ENCODE measurements at places on chromosomes 5 and 9.
A peak's percentile ranks its signal among the peaks of the same experiment; 100 is the strongest.

DNA sequence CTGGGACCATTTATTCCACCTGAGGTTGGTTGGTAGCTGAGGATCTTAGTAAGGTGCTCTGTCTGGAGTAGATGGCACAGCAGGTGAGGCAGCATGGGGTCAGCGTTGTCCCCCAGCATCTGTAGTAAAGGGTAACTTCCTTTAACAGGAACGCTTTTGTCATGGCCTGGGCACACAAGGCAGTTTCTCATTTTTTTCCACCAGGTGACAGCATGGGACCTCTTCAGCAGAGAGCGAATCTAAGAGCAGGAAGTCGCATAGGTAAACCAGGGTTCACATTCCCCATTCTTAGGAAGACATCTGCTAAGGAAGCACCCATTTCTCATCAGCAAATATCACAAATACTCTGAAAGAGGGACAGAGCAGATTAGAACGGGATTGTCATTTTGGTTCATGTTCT lies 56.5 kb downstream of the GPR107 start:
- DNase-seq: no peak

DNA sequence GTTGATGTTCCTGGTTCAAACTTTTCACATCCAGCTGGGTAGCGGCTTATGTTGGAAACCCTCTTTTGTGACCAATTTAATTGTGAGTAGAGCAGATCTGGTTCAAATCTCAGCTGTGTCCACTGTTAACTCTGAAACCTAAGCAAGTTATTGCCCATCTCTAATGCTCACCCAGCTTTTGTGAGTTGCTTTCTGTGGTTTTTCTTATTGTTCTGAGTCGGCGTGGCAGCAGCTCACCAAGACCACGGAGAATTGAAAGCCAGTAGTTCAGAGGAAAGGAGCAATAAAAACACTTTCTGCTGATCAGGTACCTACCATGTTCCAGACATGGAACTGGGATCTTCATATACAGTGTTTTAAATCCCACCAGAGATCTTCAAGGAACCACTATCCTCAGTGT lies 114.4 kb downstream of the DOCK2 start:
- no peak for DNase-seq

DNA sequence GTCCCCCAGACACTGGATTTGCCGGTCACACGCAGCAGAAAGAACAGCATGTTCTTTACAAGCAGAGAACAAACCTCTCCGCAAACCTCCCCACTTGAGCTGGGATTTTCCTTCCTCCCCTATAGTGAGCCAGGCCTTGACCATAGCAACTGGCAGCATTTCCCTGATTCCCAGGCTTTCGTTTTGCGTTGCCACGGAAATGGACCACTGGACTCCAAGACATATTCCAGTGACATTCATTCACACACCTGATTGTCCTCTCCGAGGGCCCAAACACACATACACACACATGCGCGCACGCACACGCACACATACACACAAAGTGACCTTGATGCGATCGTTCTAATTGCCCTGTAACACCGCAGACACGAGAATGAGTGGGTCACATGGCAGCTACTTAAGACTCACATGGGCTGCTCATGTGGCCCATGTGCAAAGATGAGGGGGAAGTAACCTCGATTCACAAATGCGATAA lies 80.9 kb upstream of the CPEB4 start:
- no peak for DNase-seq

DNA sequence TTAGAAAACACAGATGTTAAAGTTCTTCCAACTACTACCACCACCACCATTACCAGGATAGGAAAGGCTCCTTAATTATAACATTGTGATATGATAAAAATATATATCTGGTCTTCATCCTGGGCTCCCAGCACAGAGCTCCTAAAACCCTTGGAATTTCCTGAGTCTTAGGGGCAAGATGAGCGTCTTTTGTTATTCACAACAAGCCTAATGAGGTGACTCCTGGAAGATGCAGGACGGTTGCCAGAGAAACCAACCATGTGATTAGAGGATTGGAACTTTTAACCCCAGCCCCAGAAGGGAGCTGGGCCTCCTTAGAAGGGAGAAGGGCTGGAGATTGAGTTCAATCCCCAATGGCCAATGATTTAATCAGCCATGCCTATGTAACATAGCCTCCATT lies 148.0 kb upstream of the ADRA1B start:
- no peak for DNase-seq

- no peak for DNase-seq
Measured at GRCh38 chr5:61784341-61784740, 452.3 kb downstream of the ZSWIM6 start.

DNA sequence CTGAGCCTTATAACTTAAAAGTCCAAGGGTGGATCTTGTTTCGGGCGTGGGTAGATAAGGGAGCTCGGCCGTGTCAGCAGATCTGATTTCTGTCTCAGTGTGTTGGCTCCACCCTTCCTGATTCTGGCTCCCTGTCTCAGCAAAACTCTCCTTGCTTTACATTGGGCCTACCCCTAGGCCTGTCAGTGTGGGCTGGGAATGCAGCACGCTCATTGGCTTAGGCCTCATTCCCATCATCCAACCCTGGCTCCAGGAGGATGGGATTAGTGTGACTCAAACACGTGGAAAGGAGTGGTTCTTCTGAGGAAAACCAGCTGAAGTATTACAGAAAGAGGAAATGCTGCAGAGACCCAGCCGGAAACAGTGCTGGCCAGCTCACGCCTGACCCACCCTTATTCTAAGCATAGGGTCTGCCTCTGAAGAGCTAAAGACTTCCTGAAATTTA lies 59.9 kb downstream of the ZFAND5 start:
- DNase-seq: no peak

GRCh38 chr5:132298298-132299212 lies 4.4 kb downstream of the SLC22A4 start:
- no peak for DNase-seq

DNA sequence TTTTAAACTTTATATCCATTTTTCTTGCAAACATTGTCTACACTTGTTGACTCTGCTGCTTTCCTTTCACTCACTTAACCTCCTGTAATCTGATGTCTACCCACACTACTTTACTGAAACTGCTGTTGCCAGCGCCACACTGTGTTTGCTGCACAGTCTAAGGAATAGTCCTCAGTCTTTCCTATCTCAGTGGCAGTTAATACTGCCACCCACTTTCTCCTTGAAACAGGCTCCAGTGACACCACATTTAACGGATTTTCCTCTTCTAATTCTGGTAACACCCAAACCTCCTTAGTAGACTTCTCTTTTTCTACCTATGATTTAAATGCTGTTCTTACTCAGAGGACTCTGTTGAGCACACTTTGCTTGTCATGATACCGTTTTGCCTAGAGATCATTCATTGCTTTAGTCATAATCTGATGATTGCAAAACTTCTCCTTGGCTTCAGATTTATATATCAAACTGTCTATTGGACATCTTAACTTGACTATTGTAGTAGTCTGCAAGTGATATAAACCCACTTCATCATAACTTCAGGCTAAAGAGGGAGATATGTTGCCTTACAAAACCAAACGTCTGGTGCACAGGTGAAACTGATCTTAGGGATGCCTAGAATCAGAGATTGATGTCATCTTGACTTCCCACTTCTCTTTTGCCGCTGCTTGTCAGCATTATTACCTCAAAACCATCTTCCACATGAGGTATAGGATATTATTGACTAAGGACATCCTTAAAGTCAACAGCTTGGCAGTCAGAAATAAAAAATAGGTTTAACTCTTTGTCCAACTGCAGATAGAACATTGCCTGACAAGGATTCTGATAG lies 94.1 kb downstream of the CDC42SE2 start:
- no peak for DNase-seq

GRCh38 chr5:154395407-154396106 lies 50.2 kb upstream of the SAP30L start:
- peak; percentile 18 for DNase-seq

GRCh38 chr5:77423022-77423750 lies 68.9 kb downstream of the WDR41 start:
- DNase-seq: no peak

GRCh38 chr5:142303565-142303964 lies 21.3 kb downstream of the SPRY4 start:
- DNase-seq: no peak

DNA sequence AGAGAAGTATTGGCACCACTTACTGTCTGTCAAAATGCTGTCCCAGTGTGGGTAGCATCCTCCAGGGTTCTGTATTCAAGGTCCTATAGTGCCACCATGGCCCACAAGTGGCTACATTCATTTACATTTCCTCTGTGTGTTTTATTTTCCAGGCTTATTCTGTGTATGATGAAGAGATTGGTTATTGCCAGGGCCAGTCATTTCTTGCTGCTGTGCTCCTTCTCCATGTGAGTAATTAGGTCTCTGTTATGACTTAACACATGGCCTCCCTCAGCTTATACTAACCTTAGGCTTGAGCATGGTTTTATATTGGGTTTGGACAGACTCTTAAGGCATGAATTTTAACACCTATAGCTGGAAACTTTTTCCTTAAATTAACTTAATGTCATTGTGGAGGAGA lies 36.7 kb downstream of the GPR21 start:
- no peak for DNase-seq

DNA sequence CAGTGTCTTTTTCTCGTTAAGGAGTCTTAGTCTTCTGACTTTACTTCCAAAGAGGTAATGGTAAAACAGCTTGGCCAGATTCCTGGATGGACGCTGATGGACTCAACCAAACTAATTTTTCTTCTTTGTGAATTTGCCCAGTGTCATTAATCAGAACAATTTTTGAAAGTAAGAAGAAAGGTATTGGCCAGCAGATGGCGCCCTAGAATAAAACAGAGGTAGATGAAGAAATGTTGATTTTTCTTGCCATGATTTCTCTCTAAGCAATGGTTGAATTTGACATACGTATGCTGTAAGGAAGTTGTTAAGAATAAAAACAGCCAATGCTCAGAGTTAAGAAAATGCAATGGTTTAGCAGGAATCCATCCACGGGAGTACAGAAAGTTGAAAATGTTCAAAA lies 500.0 kb downstream of the DIRAS2 start:
- DNase-seq: peak; percentile 26

DNA sequence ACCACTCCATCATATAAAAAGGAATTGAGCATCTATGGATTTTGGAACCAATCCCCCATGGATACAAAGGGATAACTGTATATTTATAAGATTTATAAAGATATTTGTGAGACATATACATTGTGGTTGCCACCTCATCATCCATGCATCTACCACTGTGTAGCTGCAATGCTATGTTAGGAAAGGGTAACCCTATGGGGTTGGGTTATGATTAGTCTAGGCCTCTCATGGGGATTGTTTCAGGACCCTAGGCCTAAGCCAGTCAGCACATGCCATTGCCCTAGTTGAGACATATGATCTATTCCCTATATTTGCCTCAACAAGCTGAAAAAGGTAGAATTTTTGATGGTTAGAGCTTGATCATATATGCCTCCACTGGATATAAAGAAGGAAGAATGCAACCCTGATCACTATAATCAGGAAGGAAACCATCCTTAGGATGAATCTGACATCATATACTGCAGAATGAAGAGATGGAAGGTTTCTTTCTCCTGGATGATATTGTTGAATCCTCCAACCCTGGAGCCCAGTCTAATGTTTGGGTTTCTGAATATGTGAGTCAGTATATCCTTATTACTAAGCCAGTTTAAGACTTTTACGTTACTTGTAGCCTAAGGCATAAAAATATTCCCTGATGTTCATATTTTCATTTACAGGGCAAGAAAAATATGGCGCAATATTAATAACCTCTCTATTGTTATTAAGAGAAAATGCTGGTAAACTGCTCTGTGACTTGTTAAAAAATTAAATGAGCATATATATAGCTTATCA lies 94.2 kb downstream of the ADAMTS19 start:
- no peak for DNase-seq

GRCh38 chr9:115657695-115658094 lies 495.9 kb upstream of the PAPPA start:
- DNase-seq: no peak

- no peak for DNase-seq
Measured at GRCh38 chr5:152439791-152440190, 34.7 kb upstream of the NMUR2 start.

GRCh38 chr5:126461838-126462237 lies 38.6 kb downstream of the GRAMD2B start:
- DNase-seq: no peak

DNA sequence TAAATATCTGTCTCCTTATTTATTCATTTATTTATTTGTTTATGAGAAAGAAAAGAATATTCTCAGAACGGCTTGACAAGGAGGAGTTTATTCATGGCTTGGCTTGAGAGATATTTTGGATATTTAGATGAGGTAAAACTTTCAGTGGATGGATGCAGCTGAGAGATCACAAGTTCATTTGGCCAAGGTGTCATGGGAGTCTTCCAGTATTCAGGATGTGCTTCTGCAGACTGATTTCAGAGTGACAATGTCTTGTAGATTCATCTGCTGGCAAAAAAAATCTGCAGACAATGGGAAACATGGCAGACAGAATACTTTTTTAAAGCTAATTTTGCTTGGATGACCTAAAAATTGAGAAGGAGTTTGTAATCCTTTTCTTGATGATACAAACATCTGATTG lies 38.5 kb downstream of the XRCC4 start:
- DNase-seq: no peak

GRCh38 chr5:1471240-1471853 lies 26.1 kb upstream of the SLC6A3 start:
- no peak for DNase-seq

- DNase-seq: peak; percentile 44
Measured at GRCh38 chr5:172772112-172772906, 1.3 kb upstream of the DUSP1 start.

GRCh38 chr5:168612996-168613395 lies 33.8 kb upstream of the PANK3 start:
- no peak for DNase-seq

GRCh38 chr5:41196197-41196596 lies 17.1 kb downstream of the C6 start:
- no peak for DNase-seq

DNA sequence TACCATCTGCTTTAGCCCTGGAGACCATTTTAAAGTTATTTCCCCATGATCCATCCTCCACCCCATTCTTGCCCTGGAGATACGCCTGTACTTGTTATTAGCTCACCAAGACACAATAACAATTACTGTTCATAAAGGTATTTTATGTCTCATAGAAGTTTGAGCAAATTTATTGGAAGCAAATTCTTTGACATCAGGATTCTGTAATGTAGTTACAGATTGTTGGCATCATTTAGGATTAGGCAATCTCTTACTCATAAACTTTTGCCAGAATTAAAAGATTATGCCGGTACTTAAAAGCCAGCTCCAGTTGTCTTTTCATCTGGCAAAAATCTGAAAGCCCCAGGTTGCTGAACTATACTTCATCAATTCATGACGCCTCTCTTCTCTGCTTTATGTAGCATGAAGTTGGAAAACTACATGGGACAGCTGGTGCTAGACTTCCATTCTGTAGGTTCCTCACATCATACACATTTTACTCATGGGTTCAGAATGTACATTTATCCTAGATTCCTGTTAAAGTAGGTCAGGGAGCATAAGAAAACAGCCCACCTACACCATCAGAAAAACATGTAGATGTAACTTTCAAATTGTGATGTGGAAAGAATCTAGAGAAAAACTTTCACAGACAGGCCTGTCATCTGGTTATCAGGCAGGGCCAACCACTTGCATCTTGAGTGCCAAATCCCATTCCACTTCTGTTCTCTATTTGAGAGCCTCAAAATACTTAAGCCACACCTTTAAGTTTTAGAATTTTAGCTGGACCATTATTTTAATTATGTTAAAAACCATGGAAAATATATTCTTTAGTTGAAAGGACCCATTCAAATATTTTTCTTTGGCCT lies 14.0 kb downstream of the ATP10B start:
- no peak for DNase-seq

- DNase-seq: no peak
Measured at GRCh38 chr9:115456515-115456914, 338.6 kb upstream of the TNC start.

Data from NCI-H1048 (cell line).